Nephron progenitor cell (in vitro differentiated cells): ENCODE measurements at places on chromosomes 13 and 19.

GRCh38 chr13:39410096-39410901 is 192.7 kb downstream of the LHFPL6 start:
- no peak for DNase-seq

- no peak for DNase-seq
Measured at GRCh38 chr19:5102520-5102919, 133.6 kb downstream of the KDM4B start.

DNA sequence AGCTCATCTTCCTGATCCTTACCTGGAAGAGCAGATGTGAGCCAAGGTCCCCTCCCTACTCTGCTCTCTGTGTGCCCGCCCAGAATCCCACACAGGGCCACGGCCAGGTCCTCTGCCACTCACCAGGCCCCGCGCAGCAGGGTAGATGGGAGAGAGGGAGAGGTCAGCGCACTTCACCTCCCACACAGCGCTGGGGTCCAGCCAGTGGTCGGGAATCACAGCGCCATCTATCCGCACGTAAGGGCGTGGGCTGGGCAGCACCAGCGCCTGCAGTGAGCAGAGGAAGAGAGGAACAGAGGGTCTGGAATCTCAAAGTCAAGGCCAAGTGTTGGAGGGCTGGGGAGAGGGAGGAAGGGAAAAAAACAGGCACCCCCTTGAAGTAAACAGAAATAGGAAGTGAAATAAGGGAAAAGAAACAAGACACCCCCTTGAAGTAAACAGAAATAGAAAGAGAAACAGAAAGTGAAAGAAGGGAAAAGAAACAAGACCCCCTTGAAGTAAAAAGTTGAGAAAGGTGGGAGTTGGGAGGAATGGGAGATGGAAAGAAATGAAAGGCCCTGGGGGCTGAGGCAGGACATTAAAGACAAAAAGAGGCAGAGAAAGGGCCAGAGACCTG is 7.0 kb upstream of the PLA2G4C start:
- DNase-seq, result no peak

DNA sequence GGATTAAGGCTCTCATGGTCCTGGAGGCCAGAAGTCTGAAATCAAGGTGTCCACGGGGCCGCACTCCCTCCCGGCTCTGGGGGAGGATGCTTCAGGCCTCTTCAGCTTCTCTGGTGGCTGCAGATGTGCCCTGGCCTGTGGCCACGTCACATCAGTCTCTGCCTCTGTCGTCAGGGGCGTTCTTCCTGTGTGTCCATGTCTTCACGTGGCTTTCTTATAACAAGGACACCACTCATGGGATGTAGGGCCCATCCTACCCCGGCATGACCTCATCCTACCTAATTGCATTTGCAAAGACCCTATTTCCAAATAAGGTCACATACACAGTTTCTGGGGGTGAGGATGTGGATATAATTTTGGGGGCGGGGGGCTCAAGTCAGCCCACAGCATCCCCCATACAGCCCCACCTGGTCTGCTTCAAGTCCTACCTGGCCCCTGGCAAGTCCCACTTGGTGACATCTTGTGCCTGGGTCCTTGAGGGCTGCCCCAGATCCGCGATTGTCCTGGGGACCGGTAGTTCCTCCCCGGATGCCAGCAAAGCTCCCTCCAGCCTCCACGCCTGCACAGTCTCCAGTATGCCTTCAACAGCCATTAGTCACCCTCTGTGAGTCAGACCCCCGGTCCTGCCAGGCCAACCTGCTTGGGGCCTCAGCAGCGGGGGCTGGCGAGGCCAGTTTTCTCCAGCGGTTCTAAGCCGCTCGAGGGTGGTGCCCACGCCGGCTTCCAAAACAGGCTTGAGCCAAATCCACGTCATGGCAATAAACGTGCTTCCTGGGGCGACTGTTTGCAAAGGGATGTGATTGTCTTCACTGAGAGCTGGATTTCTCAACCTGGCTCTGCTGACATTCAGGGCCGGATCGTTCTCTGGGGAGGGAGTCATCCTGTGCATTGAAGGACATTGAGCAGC is 32.2 kb downstream of the MYO9B start:
- DNase-seq, result peak; percentile 18

GRCh38 chr19:35209646-35210045 is 18.9 kb downstream of the FAM187B start:
- DNase-seq, result no peak

GRCh38 chr13:113178070-113178895 is 19.8 kb downstream of the PROZ start:
- DNase-seq, result no peak

GRCh38 chr13:101565317-101565716 is 112.8 kb downstream of the ITGBL1 start:
- no peak for DNase-seq

DNA sequence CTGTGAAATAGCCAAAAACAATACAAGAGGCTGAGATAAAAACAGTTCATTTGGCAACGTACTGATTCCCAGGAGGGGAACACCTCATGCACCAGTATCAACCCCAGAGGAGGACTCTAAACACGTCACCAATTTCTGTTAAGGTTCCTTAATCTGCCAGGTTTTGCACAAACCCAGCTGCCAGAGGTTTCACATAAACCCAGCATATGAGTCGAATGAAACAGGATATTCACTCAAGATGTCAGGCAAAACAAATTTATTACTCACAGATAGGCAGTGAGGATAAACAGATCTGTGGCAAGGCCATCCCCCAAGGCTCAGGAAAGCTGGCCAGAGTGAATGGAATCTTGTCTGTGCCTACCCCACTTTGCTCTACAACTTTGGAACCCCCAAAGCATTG is 210.9 kb downstream of the GPC5 start:
- peak; percentile 5 for DNase-seq

GRCh38 chr13:98466634-98467236 is 110.2 kb downstream of the STK24 start:
- peak; percentile 75 for DNase-seq

GRCh38 chr13:25267715-25268114 is 19.6 kb downstream of the MTMR6 start:
- DNase-seq, result no peak

- DNase-seq, result no peak
Measured at GRCh38 chr19:7013678-7014077, 7.6 kb downstream of the MBD3L2B start.

GRCh38 chr13:35994131-35994966 is 136.8 kb downstream of the DCLK1 start:
- no peak for DNase-seq
